COR-L47 (cell line): ENCODE measurements at places on chromosomes 5 and 9.

DNA sequence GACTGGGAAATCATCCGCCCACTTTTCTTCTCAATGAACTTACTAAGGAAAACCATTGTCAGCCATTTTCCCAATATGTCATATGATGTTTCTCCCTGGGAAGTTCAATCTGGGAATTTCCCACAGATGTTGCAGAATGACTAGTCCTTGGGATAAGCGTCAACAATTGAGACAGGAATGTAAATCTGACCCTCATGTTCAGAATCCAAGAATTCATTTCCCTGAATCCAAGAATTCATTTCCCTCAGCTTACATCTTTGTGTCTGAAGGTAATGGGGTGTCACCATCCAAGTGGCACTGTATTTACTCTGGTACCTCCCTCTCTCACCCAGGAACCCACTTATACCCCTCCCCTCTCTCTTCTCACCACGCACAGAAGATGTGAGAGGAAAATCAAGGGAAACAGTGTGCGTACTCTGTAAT is 7.4 kb downstream of the KLF9 start:
- no peak for DNase-seq

GRCh38 chr5:180313677-180314505 is 22.0 kb upstream of the MAPK9 start:
- DNase-seq: peak; percentile 93

- DNase-seq: no peak
Observed at GRCh38 chr9:138053996-138054752, 176.6 kb downstream of the CACNA1B start.

DNA sequence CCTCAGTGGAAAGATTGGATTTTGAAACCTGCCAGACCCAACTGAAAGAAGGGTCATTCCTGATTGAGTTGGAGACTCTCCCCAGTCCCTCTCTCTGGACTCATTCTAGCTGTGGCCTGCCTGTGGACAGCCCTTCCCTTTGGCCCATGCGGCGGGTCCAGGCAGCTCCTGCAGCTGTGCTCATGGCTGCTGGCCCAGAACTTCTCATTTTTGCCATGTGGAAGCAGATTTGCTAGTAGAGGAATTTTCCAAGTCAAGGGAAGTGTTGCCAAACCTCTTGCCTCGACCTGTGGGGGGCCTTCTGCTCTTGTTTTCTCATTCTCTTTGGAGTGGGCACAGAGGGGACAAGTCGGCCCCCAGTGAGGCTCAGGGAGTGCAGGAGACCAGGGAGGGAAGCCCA is 89.2 kb downstream of the ANKRD33B start:
- DNase-seq: no peak

GRCh38 chr9:77750284-77750683 is 102.2 kb upstream of the GNA14 start:
- no peak for DNase-seq

- no peak for DNase-seq
Observed at GRCh38 chr5:38148021-38148625, 110.2 kb upstream of the EGFLAM start.

DNA sequence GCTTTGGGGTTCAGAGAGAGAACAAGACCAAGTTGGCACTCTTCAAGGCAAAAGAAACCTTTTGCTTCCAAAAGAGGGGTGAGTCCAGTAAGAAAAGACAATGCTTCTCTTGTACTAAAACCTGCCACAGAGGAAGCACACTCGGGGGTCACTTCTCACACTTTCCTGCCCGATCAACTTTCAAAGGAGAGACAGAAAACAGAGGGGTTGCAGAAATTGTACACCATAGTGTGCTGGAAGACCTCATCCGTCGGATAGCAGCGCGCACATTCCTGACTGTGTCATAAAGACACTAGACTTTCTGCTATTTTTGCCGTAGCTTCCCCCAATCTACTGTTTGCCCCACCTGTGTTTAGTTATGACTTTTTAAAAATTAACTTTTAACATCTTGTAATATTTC is 66.9 kb downstream of the OR2K2 start:
- DNase-seq: no peak

DNA sequence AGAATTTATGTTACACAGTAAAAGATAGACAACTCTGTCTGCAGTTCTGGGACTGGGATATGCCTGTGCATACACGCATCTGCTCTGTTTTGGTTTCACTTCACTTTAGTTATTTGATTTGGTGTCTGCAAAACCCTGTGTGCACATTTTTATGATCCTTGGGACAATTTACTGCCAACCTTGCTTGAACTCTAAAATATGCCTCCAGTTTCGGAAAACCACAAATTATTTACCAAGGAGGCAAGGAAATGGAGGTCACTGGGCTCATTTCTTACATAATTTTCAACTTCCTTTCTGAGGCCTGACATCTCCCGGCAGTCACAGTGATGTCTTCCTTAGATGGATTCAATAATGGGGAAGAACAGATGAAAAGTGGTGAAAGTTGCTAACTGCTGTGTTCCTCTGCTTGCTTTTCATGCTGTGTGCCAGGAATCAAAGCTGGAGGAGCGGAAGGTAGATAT is 61.2 kb upstream of the TAF11L2 start:
- DNase-seq: no peak

- no peak for DNase-seq
Observed at GRCh38 chr5:149401051-149401450, 22.0 kb upstream of the IL17B start.

GRCh38 chr5:120682851-120683250 is 218.8 kb downstream of the PRR16 start:
- DNase-seq: no peak

- DNase-seq: no peak
Observed at GRCh38 chr5:91670122-91670521, 287.0 kb upstream of the ARRDC3 start.

DNA sequence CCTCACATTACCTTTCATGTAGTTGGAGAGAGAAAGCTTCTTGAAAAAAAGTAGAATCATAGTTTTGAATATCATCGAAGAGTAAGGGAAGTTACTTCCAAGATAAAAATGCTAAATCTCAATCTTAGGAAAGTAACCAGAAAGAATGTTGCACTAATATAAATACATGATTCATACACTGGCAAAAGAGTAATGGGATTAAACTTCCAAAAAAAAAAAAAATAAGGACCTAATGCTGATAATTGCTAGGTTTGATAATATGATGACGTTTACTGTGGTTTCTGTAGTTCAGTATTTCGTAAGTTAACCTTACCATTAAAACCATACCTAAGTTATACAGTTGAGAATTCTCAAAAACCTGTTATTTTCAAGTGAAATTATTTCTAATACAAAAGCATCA is 573.8 kb upstream of the CDH9 start:
- no peak for DNase-seq

DNA sequence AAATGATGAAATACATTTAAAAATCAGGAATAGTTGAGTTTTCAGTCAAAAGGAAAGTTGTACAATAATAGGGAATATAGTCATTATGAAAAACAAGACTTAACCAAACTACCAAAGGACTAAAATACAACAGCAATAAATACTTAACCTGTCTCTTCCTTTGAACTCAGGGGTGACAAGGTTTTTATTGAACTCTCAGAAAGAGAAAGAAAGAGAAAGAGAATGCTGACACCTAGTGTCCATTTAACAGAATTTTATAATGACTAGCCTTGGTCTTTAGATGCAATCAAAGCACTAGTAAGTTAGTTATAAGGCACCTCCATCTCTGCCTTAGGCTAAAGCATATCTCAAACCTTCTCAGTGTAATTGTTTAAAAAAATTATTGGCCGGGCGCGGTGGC is 47.5 kb downstream of the UIMC1 start:
- DNase-seq: peak; percentile 29

DNA sequence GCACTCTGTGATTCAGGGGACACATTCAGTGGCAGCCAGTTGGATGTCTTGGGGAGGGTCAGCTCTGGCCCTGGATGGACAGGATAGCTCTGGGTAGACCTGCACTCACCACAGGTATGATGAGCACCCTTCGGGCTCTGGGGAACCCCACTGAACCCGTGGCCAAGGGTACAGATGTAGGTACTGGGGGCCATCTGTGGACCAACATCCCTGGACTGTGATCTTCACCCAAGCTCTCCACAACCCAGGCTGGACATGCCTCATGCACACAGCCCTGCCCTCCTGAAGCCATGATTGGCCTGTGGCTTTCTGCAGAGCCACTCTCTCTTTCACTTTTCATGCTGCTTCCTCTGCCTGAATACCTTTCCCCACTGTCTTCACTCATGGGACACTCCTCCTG is 15.6 kb upstream of the ACSL6 start:
- DNase-seq: no peak

DNA sequence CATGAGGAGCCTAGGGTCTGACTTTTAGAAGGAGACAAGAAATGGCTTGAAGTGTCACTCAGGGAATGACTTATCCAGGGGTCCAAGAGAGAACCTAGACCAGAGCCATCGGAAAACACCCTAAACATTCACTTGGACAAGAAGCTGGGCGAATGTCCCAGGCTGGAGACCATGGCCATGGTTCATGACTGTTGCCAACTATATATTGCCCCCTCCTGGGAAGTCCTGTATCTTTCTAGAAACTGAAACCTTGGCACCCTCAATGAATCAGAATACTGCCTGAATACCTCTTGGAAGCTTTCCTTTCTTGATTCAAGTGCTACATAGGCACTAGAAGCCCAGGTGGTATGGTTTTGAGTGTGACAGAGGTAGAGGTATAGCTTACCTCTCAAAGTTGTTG is 29.9 kb downstream of the TRMO start:
- no peak for DNase-seq

GRCh38 chr9:77156646-77157371 is 20.5 kb upstream of the VPS13A start:
- DNase-seq: peak; percentile 49

- no peak for DNase-seq
Observed at GRCh38 chr5:54753034-54753433, 232.4 kb downstream of the ESM1 start.

- no peak for DNase-seq
Observed at GRCh38 chr9:89792189-89793123, 187.6 kb downstream of the GADD45G start.
